ENCODE measurements at places on chromosomes 7 and 10.

GRCh38 chr7:99030457-99030856 is 113.5 kb downstream of the SMURF1 start:
- no peak for DNase-seq

GRCh38 chr10:129864601-129865126 is 99.4 kb downstream of the EBF3 start:
- DNase-seq = no peak

DNA sequence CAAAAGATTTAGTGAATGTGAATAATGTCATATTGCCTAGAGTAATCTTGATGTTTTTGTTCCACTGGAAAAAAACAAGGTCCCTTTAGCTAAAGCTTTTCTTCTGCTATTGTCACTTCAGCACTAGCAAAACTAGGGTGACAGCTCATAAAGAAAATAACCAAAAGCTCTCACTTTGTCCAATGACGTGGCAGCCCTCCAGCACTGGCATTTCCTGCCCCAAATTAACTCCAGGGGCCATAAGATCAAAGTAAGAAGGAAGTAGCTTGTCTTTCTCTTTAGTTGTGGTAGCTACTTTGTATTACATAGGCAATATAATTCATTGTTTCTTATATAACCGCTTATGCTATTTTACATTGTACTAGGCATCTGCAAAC is 47.3 kb downstream of the LRRN3 start:
- DNase-seq = peak; percentile 74

DNA sequence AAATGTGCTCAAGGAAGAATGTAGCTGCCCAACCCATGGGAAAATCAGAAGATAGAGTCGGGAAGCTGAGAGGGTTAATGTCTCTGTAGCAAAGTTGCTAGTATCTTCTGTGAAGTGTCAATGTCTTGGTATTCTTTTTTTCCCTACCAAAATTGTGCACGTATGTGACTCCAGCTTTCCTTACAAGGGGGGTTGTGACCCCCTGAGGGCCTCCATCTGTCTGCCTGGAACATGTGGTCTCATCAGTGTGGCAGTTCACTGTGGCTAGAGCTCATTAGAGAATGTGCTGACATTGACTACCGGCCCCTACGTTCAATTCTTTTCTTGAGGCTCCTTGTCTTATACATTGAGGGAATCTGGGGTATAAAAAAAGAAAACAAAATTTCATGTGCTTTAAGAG is 725.2 kb upstream of the CELF2 start:
- DNase-seq = no peak

GRCh38 chr10:62388328-62388727 is 14.2 kb downstream of the ZNF365 start:
- DNase-seq = no peak

DNA sequence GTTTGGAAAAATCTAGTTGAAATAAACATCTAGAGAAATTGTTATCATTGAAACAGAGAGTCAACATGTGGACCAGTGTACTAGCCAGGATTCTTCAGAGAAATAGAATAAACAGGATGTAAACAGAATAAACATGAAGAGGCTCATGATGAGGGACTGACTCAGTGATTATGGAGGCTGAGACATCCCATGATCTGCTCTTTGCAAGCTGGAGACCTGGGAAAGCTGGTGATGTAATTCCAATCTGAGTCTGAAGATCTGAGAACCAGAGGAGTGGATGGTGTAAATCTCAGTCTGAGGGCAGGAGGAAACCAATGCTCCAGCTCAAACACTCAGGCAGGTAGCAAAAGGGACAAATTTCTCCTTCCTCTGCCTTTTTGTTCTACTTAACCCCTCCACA is 62.9 kb upstream of the FAM180A start:
- no peak for DNase-seq

DNA sequence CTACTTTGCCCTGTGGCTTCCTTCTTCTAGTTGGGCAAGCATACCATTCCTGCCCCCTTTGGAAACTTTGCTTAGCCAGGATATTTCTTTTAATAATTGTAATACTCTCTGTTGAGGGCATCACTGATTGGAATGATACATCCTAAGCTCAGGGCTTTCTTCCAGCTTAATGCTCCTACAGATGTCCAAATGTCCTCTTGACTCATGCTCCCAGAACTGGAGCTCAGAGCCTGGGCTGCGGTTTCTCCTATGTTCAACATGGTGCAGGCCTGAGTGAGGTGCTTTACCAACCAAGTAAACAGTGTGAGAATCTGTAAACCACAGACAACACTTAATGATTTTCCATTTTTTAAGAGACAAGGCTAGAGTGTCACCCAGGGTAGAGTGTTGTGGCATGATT is 108.6 kb downstream of the LRRC4 start:
- DNase-seq = no peak

- no peak for DNase-seq
Observed at GRCh38 chr10:71236286-71236685, 23.9 kb downstream of the UNC5B start.

DNA sequence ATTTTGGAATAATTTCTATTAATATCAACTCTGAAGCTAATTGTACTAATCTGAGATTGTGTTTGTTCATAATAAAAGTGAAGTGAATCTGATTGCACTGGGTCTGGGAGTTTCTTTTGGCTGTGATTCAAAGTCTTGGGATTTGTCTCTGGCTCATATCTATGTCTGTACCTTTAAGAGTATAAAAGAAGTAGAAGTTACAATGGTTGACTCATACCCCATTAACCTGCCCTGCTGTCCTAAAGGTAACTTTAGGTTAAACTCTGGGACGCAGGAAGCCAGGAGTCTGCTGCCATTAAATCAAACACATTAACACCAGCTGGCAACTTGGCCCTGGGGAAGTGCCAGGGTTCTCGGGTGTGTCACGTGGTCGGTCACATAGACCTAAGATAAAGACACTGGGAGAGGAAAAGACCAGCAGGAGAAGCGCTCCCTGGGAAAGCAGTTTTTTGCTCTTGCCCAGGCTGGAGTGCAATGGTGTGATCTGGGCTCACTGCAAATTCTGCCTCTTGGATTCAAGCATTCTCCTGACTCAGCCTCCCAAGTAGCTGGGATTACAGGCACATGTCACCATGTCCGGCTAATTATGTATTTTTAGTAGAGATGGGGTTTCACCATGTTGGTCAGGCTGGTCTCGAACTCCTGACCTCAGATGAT is 17.8 kb downstream of the SCD start:
- DNase-seq = no peak

- no peak for DNase-seq
Observed at GRCh38 chr10:73054286-73054685, 42.4 kb downstream of the P4HA1 start.

DNA sequence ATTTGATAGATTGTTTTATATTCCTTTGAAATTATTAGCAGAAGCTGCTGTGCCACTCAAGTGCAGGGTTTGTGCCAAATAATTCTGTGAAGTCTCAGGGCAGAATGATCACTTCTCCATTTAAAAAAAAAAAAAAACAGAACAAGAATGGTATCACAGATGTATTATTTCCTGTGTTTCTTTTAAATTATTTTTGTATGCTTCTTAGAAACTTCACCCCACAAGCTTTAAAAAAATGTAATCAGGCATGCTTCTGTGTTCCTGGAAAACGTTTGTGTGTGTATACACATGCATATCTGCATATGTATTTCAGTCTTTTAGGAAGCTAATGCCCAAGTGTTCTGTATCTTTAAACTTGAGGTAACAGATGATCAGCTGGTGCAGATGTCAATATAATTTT is 6.3 kb upstream of the CD36 start:
- no peak for DNase-seq

DNA sequence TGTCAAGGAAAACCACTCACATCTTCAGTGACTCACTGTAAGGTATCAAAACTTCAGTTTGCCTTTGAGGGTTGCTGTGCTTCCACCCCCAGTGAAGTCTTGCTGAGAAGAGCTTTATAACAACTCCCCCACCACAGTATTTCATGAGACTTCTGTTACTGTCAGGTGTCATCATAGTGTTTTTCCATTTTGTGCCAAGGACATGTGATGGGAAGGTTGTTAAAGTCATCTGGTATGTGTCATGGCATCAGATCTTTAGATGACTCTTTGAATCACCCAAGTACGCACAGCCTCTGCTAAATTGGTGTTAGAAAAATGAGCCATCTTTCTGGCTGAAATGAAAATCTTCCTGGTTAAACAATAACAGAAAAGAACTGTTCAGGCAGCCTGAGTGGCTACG is 115.0 kb upstream of the CCDC6 start:
- no peak for DNase-seq

DNA sequence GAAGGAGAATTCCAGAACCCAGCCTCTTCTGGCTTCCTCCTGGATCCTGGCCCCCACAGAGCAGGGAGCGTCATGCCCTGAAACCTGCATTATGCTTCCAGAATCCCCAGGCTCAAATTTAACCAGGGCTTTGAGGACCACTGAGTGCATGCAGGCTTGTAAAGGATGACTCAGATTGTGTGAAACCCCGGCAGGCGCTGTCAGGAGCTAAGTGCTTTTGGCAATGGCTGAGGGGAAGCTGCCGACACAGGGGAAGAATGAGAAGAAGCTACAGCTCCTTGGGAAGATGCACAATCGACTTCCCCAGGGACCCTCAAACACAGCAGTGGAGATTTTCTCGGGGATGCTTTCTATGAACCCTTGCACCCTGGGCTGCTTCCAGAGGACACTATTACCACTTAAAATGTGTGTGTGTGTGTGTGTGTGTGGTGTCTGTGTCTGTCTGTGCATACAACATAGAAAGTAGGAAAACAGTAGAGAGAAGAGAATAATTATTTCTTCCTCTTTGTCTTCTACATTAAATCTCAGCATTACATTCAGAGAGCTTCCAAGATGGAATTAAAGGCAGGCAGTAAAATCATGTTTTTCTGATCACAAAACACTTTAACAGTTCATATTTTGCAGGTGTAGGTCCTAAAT is 183.5 kb upstream of the INHBA start:
- no peak for DNase-seq

DNA sequence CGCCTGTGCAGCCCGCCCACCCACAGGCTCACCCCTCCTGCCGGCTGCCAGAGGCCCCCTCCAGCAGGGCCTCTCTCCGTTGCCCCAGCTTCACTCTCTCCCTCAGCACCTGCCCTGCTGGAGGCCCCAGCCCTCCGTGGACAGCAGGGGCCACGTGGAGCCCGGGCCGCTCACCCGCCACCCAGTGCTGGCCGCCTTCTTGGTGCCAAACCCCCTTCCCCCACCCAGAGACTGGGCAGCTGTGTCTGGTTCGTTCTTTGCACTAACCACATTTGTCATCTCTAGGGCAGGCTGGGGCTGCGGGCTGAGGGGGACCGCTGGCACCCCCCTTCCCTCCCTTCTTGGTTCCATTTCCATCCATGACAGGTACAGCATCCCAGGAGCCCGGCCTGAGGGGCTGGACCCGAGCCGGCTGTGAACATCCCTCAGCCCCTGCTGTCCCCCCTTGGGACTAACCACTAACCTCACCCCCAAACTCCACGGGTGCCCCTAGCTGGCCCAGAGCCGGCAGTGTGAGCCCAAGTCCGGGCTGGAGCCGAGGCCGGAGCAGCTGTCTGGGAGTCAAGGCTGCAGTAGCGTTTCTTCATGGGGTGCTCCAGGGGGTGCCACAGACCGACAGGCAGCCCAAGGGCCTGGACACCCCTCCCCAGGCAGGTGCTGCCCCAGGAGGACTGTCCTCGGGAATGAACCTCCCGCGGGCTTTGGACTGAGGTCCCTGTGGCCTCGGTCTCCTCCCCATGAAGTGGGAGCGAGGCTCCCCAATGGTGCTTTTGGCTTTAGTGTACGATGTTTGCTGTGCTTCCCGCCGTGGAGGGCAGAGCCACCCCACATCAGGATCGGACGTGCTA is 25.5 kb upstream of the AMZ1 start:
- no peak for DNase-seq

- DNase-seq = no peak
Observed at GRCh38 chr10:48442809-48443177, 136.3 kb downstream of the MAPK8 start.

DNA sequence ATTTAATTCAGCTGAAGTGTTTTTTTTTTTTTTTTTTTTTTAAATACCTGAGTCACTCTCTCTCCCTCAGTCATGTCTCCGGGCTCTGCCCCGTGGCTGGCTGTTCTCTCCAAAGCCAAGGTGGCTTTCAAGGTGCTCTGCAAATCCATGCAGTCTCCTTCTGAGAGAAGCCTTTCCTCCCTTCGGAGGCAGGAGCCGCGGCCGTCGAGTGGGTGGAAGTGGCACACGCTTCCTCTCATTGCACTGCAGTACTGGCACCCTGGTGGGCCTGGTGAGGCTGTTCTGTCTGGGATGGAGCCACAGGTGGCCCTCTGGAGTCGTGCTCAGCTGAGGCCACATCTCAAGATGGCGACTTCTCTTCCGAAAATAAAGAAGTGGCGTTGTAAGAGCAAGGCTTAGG is 221.8 kb downstream of the GLRX3 start:
- no peak for DNase-seq

DNA sequence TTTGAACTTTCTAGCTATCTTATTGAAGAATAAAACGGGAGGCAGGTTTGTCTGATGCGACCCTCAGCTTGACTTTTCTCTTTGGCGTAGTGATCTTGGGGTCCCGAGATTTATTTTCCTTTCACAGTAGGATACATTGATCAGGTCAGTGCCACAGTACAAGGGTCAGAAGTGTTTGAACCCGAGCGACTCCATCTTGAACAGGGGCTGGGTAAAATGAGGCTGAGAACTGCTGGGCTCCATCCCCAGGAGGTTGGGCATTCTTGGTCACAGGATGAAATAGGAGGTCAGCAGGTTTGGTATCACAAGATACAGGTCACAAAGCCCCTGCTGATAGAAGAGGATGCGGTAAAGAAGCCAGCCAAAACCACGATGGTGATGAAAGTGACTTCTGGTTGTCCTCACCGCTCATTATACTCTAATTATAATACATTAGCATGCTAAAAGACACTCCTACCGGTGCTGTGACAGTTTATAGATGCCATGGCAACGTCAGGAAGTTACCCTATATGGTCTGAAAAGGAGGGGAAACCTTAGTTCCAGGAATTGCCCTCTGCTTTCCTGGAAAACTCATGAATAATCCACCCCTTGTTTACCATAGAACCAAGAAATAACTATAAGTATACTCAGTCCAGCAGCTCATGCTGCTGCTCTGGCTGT is 3.0 kb upstream of the TECPR1 start:
- DNase-seq = no peak

DNA sequence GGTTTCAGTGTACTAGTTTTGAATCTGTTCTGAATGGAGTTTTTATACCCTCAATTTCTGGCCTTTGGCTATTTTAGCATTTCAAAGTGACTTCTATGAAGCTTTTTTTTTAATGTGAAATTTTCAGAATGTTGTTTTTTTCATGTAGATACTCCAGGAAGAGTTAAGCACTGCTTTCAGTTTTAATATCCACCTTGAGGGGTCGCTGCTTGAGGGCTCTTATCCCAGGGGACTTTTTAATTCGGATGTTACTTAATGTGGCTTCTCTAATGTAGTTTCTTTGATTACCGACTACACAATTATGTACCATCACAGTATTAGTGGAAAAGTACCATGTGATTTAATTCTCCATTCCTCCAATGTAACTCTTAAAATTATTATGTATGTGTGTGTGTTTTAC is 5.2 kb downstream of the IFIT5 start:
- no peak for DNase-seq

DNA sequence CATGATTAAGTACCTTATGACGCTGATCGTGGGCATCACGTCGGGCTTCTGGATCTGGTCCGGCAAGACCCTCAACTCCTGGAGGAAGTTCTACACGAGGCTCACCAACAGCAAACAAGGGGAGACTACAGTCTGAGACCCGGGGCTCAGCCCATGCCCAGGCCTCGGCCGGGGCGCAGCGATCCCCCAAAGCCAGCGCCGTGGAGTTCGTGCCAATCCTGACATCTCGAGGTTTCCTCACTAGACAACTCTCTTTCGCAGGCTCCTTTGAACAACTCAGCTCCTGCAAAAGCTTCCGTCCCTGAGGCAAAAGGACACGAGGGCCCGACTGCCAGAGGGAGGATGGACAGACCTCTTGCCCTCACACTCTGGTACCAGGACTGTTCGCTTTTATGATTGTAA is 2.5 kb downstream of the FZD1 start:
- DNase-seq = no peak
